LHCN-M2 (cell line): ENCODE measurements at places on chromosomes 12 and 14. TPM values are rescaled to one million over a fixed set of nuclear protein-coding genes. Genes with fewer than 3 reads are reported as not detected.

DNA sequence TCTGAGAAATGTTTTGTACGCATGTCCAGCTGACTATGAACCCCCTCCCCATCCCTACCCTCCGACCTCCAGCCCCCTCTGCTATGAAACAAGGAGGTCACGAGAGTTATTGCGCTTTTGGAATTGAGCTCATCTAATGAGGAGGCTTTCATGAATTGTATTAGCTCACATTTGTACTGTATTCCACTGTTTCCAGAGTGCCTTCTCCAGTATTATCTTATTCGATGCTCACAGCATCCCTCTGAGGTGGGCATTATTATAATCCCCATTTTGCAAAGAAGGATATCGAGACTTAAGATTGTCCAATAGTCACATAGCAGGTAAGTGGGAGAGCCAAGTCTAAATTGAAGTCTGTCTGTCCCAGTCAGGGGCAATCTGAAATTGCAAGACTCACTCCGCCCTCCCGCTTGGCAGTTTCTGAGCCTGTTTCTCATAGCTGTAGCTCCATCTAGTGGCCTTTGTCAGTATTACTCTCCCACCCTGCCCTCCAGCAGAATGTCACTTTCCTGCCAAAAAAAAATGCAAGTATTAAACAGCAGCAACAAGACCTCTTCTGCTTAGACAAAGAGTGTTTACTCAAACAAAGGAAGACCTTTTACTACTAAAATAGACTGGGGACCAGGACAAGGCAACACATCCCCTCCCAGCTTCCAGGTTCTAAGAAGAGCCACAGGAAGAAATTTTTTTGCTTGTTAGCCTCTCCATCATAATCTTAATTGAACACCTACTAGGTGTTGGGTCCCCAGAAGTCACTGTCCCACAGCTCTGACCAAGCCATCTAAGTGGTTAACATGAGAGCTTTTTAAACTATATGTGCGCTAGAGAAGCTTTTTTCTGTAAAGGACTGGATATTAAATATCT, 48.6 kb upstream of the TMEM233 start:
- DNase-seq = peak; percentile 61

DNA sequence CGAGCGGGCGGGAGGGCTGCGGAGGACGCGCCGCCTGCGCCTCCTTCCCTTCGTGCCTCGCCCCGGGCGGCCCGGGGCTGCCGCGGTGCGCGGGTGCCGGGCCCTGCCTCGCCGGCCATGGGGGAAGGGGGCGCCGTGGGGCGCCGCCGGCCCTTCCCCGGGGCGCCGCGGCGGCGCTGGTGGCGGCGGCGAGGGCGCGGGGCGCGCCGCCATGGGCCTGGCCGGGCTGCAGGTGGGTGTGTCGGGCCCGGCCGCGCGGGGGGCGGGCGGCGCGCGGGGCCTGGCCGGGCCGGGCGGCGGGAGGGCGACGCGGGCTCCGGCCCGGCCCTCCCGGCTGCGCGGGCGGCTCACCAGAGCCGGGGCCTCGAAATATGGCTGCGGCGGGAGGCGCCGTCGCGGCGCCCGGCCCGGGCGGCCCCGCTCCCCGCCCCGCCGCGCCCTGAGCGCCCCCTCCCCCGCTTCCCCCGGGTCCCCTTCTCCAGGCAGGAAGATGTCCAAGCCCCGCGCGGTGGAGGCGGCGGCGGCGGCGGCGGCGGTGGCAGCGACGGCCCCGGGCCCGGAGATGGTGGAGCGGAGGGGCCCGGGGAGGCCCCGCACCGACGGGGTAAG, 5.1 kb downstream of the KMT5A start:
- DNase-seq = no peak

DNA sequence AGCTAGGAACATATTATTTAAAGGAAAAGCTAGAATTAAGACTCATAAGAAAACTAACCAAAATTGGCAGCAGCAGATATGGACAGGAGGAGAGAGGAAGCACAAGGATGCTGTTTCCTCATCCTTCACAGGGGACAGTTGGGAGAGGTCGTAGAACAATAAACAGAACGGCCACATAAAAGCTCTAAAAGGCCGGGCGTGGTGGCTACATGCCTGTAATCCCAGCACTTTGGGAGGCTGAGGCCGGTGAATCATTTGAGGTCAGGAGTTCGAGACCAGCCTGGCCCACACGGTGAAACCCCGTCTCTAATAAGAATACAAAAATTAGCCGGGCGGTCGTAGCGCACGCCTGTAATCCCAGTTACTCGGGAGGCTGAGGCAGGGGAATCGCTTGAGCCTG, 10.5 kb downstream of the TCL1B start:
- DNase-seq = no peak

DNA sequence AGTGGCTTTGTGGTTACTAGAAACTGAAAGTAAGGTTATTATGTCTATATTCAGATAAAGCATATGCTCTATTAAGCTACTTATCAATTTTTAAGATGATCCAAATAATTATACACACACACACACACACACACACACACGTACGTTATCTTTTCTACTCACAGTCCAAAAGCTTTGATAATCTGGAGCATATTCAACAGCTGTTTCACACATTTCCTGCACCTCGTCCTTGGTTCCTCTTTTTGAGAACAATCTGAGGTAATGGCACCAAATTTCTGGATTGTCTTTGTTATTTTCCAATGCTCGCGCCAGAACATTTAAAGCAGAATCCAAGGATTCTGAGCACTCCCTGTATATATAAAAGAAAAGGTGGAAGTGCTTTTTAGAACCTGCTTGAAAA, 37.5 kb downstream of the ZFC3H1 start:
- no peak for DNase-seq

- no peak for DNase-seq
These were observed 22.1 kb downstream of the ATP6V0A2 start for GRCh38 chr12:123734268-123734667.

GRCh38 chr12:57850854-57851430, 4.4 kb upstream of the CTDSP2 start:
- no peak for DNase-seq

DNA sequence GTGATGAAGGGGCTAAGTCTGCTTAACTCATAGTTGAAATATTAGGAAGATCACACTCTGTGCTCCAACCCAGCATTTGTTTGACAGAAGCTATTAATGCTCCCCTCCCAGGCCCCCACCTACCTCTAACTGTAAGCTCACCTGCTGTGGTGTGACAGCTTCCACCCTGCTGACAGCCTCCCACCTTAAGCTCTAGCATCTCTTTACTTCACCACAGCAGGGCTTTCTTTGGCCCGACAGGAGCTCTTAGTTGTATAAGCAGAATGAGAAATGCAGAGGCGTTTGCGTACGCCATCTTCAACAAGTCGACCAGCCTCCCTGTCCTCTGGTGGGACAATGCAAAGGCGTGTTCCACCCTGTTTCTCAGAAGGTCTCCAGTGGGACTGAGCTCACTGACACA, 80.1 kb upstream of the OSBPL8 start:
- DNase-seq = no peak

GRCh38 chr14:89175881-89176799, 240.9 kb downstream of the FOXN3 start:
- DNase-seq = no peak

DNA sequence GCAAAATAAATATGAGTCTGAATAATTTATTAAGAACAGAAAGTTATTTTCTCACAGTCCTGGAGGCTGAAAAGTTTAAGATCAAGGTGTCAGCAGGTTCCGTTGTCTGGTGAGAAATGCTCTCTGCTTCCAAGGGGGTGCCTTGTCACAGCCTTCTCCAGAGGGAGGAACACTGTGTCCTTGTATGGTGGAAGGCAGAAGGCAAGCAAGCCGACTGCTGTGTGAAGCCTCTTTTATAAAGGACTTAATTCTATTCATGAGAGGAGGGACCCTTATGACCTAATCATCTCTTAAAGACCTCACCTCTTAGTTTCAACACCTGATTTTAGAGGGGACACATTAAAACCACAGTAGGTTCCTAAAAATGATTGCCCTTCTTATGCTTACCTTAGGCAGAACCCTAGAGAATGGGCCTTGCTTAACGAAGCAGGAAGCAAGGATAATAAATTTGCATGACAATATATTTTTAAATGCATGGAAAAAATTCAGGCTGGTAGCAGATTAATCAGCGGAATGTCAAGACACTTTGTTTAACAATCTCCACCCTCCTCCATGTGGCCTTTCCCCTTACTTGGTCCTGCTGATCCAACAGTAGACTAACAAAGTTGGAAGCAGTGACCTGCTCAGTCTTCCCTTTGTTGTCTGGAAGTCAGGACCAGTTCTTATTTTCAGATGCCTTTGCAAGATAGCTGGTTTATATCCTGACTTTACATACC, 154.9 kb downstream of the DYRK2 start:
- DNase-seq = no peak

- DNase-seq = no peak
These were observed 6.3 kb downstream of the METAP2 start for GRCh38 chr12:95480230-95480629.

GRCh38 chr12:31582155-31582554, 8.8 kb downstream of the DENND5B start:
- DNase-seq = peak; percentile 55

GRCh38 chr14:105154476-105154871, 14.1 kb downstream of the JAG2 start:
- no peak for DNase-seq

DNA sequence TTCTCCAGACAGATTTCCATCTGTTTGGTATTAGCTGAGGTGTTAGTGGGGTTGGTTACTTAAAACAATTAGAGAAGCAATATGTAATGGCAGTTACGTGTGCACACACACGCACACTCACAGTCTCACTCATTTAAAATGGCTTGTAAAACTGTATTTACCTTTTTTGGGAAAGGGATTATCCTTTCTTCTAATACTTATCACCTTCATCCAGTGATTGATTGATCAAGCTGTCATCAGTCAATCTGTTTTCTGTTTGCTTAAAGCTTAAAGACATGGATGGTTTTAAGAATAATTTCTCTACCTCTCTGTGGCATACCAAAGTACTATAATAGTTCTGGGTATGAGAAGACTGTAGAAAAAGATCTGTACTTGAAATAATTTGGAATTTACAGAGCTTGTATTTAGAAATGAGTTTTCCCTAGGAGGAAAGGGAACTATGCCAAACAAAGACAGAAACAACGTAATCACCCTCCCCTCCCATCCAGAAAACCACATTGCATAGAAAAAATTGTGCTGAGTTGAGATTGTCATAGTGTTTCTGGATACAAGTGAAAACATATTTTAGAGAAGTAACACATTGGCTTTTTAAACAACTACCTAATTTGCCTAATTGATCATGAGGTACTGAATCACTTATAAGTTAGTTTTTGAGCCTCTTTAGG, 455.8 kb downstream of the PCNX1 start:
- peak; percentile 37 for DNase-seq

Gene RGS6
- total RNA-seq = under 0.01 TPM in 1 of 2 replicates, not detected in the other

Gene SDR9C7
- total RNA-seq = not detected in 2 replicates

Gene TMEM52B
- not detected in 2 replicates for total RNA-seq

Gene ZFYVE26
- total RNA-seq = 13.0 and 18.5 TPM in 2 replicates

DNA sequence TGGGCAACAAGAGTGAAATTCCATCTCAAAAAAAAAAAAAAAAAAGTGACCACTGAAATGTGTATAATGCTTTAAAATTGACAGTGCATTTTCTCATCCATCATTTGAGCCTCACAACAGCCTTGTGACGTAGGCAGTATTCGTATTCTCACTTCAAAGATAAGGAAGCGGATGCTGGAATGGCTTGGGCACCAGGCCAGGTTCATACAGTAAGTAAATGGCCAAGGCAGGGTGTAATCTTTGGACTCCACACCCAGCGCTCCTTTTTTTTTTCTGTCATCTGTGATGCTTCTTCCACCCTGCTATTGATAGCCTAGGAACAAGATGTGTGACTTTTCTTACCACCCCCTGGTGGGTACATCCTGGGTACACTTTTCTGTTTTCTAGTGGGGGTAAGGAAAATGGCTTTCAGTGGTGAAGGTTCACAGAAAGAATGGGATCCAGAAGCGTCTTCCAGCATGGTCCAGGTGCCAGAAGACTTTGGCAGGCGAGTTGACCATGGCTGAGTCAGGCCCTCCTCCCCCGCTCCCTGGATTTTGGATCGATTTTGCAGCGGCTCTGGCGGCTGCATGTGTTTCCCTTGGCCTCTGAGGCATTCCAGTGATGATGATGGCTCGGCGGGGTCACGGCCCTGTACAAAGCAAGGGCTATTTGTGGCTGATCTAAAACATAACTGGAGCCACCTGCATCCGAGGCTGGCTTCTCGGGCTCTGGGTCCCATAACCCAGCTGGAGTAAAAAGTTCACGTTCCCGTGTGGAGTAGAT, 110.6 kb downstream of the CACNA1C start:
- no peak for DNase-seq

Gene ZNF10
- total RNA-seq = 7.2 and 8.1 TPM in 2 replicates

GRCh38 chr14:78104160-78104559, 66.0 kb upstream of the NRXN3 start:
- no peak for DNase-seq

Gene MYO1H
- total RNA-seq = not detected in 2 replicates

Gene KRT71
- not detected in 2 replicates for total RNA-seq

- no peak for DNase-seq
These were observed 4.2 kb upstream of the PWP1 start for GRCh38 chr12:107681455-107681835.

DNA sequence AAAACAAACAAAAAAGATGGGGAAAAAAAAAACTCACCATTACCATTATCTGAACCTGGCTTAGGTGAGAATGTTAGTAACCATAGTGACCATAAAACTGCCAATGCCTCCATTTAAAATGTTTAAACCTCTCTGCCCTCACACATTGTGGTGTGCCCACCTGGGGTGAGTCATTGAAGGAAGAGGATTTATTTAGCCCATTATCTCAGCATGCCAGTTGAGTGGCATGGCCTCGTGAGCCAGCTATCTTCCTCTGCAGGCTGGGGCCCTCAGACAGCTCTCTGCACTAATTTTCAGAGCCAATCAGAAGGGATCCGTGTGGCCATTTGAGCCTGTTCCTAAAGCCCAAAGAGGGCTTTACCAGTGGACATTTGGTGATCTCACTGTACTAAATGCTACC, 81.8 kb upstream of the CCDC198 start:
- DNase-seq = no peak

Gene HOXC10
- 6.9 and 7.5 TPM in 2 replicates for total RNA-seq

Gene PTPRR
- 0.19 and 1.4 TPM in 2 replicates for total RNA-seq

Gene BCL11B
- total RNA-seq = not detected in 2 replicates

Gene KLHL33
- not detected in 2 replicates for total RNA-seq

DNA sequence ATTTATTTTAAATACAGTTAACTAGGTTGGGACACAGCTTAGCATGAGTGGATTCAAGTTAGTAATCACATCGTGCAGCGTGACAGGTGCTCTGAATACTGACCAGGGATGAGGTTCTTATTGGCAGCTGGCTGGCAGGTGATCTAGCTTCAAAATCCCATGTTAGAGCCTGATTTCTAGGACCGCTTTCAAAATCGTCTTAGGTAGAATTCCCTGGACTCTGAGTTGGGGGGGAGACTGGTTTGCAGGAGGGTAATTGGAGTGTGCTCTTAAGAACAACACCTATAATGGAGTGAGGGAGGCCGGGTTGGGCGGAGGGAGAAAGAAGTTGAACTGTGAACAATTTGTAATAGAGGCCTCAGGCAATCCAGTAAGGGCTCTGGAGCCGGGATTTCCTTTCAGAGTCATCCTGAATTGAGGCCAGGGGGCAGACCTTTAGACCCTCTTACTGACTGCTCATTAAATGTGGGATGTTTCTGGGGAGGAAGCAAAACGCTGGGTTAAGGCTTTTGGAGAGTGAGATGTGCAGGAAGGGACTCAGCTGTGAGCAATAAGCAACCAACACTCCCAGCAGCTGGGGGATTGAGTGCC, 874 bp upstream of the YARS2 start:
- peak; percentile 28 for DNase-seq

GRCh38 chr14:99035268-99035667, 236.7 kb downstream of the BCL11B start:
- DNase-seq = no peak

GRCh38 chr14:70919774-70920173, 12.5 kb downstream of the PCNX1 start:
- peak; percentile 57 for DNase-seq
